ENCODE measurements at places on chromosomes 5 and 9.

DNA sequence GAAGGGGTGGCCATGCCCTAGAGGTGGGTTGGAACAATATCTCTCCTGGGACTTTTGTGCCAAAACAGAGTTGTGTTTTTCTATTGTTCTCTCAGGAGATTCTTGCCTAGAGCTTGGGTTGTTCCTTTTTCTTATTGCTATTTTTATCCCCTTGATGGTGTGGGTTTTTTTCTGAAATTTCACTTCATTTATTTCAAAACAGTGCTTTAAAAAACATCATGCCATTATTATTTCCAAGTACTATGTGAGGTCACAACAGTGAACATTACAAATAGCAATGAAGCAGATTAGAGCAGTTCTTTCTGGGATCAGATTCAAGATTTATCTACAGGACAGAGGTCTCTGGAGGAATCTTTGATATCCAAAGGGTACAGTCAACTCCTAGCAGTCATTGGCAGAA is 76.6 kb downstream of the ACTBL2 start:
- no peak for DNase-seq

GRCh38 chr5:1525624-1526189 is 1.9 kb upstream of the LPCAT1 start:
- DNase-seq = no peak

- no peak for DNase-seq
Measured at GRCh38 chr9:83537331-83538171, 650 bp downstream of the FRMD3 start.

DNA sequence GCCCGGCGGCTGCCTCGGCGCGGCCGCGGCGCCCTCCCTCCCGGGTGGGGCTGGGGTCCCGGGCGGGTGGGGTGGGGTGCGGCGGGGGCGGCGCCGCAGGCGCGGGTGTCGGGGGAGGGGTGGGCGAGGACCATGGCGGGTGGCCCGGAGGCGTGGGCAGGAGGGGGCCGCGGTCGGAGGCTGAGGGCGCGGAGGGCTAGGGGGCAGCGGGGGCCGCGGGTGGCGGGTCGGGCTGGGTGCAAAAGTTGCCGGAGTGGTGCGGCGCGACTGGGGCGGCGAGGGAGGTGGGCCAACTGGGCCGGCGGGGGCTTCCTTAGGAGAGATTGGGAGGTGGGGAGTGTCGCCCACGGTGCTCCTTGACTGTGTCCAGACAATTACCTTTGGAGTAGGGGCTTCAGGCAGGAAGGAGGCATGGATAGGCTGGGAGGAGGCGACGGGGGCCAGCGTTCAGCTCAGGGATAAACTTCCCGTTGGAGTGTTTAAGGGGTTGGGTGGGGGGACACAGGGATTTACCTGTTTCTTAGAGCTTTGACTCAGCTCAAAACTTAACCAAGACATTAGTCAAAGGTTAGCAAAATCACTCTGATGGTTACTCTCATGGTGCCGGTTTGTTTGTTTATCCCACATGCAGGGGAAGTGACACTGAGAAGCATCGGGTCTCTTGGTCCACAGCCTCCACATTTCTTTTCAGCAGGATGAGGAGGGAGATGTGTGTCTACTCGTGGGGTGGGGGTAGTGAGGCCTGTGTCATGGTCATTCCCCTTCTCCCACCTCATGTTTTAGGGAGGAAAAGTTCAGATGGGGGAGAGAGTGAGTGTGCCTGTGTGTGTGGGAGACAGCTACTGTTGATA is 859 bp downstream of the CSNK1G3 start:
- peak; percentile 18 for DNase-seq

DNA sequence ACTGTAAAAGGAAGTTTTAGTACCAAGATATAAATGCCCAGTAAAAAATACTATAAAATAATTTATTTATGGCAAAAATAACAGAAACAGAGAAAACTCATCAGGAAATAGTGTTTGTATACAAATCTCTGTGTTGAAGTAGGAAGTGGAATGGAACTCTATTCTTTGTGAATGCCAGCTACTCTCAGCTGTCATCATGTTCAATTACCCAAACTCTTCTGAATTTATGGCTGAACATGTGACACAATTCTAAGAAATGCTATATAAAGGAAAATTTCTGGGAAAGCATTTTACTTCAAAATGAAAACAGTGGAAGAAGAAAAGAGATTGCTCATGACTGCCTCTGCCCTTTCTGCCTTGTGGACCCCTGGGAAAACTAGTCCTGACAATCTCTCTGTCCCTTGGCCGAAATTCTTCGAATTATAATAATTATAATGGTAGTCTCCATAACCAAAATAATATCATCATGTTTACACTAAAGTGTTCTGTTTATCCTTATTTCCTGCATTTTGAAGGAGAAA is 522.3 kb upstream of the ST8SIA4 start:
- no peak for DNase-seq

GRCh38 chr9:28215536-28216299 is 642.4 kb upstream of the C9orf72 start:
- no peak for DNase-seq

GRCh38 chr9:134404376-134405358 is 78.4 kb downstream of the RXRA start:
- DNase-seq = no peak

DNA sequence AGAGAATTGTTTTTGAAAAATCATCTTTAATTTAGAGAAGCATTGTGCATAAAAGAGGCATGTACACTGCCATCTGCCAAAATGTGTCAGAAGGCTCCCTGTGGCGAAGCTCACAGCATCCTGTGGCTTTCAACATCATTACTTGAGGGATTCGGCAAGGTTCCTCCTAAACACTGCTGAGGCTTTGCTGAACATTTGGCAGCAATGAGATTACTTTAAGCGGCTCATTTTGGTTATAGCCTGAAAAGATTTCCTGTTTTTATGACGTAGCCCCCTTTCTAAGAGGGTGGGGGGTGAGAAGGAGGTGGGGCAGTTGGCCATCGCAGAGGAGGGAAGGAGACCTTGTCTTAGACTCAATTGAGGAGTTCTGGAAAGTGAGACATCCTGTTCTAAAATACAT is 469.4 kb downstream of the RASEF start:
- no peak for DNase-seq

DNA sequence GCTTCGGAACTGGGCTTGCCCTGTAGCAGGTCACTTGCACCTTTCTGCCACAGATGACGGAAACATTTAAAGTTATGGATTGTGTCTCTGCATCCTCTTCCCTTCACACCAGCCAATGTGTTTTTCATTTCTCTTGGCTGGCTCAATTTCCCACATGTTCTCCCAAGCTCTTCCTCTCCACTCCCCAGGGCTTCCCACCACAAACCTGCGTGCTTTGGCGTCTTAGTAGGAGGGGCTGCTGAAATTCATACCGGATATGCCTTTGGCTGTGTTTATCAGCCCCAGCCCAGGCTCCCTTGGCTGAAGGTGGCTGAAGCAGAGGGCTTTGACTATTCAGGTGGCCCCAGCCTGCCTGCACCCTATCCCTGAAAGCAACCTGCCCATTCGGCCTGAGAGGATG is 32.1 kb downstream of the ADRB2 start:
- no peak for DNase-seq

- DNase-seq = no peak
Measured at GRCh38 chr5:62982348-62982747, 403.7 kb downstream of the LRRC70 start.

GRCh38 chr9:78386773-78387172 is 89.8 kb downstream of the PSAT1 start:
- DNase-seq = no peak

DNA sequence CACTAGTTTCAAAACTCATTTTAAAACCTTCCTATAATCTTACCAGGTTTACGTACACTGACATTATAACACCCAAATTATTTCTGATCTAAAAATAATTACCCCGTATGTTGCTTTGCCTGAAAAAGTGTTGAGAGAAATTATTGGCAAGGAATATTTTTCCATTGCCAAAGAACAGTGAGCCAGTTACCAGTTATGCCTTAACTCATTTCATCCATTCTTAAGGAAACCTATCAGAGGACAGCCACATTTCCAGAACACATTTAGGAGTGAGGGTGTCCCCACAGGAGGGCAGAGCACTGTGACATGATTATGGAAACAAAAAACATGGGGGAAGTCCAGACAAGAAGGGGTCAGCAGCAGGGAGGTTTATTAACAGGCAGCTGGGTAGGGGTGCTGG is 52.2 kb downstream of the GABBR2 start:
- DNase-seq = no peak

DNA sequence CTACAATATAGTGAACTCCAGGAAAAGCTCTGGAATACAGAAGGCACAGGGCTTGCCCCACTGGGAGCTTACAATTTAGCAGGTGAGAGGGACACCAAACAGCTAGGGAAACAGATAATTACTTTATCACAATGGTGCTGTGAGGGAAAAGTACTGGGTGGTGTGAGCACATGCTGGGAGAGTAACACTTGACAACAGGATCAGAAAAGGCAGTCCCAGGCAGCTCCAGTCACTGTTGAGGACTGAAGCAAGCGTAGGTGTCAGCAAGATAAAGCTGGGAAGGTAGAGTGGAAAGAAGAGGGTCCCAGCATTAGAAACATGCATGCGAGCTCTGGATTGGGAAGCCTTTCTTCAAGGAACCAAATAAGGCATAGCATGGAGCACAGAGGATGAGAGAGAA is 296.0 kb downstream of the ATPSCKMT start:
- DNase-seq = no peak

- no peak for DNase-seq
Measured at GRCh38 chr9:36559036-36559695, 13.5 kb upstream of the MELK start.

GRCh38 chr9:127503379-127503921 is 52.1 kb downstream of the LRSAM1 start:
- DNase-seq = no peak

- no peak for DNase-seq
Measured at GRCh38 chr5:72601861-72602260, 94.7 kb upstream of the ZNF366 start.

- DNase-seq = peak; percentile 60
Measured at GRCh38 chr9:130235558-130236435, 29.8 kb upstream of the HMCN2 start.

DNA sequence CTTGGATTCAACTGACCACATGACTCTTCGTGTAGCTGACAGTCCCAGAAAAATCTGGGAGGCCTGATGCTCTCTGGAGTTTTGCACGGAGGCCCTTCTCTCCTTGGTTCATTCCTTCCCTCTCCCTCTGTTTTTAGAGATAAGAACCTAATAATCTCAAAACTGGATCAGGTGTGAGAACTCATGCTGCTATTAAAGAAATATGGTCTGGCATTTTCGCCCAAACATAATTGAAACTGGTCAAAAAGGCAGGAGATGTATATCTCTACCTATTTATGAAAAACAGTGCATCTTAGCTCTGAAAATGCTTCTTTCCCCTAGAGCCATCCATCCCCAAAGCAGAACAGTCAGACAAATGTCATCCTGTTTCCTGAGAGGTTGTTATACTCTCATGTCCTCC is 397.5 kb downstream of the PRELID2 start:
- no peak for DNase-seq

DNA sequence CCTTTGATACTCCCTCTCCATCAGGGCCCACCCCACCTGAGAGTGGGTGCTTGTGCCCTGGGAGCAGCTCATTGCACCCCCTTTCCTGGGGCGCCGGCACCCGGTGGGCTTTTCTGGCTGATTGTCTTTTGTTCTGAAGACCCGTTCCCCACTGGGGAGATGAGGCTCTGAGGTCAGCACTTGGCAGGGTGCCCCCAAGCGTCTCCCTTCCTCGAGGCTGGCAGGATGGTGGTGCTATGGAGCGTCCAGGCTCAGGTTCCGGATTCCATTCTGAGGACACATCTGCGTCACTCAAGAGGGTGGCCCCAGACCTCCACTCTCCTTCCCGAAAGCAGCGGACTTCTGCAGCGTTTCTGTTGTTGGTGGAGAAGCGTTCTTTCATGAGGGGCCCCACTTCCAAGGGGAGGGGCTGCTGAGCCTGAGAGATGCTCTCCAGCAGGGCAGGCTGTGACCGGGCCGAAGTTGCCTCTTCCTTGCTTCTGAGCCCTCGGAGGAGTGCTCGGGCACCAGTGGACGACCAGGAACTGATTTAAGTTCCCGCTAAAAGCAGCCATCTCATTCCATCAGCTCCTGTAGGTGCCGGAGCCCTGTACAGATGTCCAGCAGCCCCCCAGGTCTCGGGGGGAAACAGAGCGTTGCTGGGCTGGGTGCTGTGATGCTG is 42.2 kb downstream of the COL5A1 start:
- DNase-seq = no peak

GRCh38 chr9:107224252-107224651 is 58.8 kb upstream of the RAD23B start:
- no peak for DNase-seq

- DNase-seq = no peak
Measured at GRCh38 chr5:172371684-172372083, 82.6 kb downstream of the SH3PXD2B start.

DNA sequence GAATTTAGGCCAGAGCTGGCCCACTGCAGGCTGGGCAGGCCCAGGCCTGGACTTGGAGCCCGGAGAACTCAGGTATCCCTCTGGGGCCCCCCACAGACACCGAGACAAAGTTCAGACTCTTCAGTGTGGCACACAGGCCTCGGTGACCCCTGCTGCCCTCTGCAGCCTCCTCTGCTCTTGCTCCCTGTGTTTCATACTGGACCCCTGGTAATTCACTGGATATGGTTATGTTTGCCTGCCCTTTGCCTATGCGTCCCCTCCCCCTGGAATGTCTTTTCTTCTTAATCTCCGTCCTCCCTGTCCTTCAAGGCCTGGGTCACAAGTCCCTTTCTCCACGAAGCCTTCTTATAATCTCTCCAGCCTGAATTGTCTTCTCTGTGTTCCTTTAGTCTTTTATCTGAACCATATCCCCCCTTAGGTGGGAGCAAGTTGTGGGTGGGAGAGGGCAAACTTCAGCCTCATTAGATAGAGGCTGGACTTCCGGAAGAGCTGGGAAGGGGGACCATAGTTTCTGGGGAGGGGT is 30.1 kb downstream of the GSN start:
- DNase-seq = no peak

- DNase-seq = no peak
Measured at GRCh38 chr5:131745703-131746102, 51.1 kb downstream of the FNIP1 start.

DNA sequence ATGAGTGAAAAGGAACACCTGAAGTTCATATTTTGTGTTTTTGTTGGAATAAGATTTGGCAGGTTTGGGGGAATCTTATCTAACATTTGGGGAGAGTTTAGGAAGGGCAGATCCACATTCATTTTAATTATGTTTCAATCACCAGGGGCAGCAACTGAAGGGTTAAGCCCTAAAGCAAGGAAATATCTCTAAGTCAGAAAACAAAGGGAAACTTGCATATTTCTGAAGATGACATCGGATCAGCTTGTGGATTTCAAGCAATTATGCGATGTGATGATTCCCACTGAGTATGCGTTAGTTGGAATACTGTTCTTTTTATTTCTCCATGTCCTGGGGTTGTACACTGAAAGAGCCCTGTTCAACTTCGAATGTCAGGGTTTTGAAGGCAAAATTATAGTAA is 59.8 kb upstream of the NFIB start:
- DNase-seq = no peak

DNA sequence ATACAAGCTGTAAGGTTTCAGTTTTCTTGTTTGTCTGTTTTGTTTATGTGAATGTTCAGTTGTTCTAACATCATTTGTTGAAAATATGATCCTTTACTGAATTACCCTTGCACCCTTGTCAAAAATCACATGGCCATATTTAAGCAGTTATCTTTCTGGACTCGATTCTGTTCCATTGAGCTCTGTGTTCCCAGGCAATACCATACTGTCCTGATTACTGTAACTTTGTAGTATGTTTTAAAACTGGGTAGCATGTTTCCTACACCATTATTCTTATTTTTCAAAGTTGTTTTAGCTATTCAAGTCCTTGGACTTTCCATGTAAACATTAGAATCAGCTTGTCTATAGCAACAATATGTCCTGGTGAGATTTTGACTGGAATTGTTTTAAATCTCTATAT is 66.7 kb upstream of the PRSS3 start:
- no peak for DNase-seq

Data from activated gamma-delta T cell treated with anti-CD3 and anti-CD28 coated beads, Interleukin-2, amount 50 U/mL, for 16 hours (primary cell).